ENCODE measurements at places on chromosomes 16 and 17.

DNA sequence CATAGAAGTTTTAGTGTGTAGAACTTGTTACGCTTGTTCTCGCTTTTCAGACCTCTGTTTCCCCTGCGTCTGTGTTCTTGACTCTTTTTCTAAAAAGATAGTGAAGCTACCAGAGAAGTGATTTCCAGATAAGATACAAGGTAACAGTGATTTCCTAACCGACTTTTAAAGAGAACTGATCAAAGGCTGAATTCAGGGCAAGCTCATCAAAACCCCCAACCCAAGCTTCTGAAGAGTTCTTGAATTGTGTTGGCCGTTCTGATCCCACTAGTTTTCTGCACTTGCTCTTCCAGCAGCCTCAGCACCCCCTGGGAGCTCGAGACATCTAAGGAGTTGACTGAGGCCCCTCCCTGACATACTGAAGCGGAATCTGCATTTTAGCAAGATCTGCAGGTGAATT is 12.7 kb upstream of the NSMCE1 start:
- no peak for DNase-seq

- DNase-seq = no peak
Measured at GRCh38 chr16:55941552-55941951, 66.4 kb upstream of the CES5A start.

- no peak for DNase-seq
Measured at GRCh38 chr17:2157675-2158395, 102.9 kb downstream of the HIC1 start.

DNA sequence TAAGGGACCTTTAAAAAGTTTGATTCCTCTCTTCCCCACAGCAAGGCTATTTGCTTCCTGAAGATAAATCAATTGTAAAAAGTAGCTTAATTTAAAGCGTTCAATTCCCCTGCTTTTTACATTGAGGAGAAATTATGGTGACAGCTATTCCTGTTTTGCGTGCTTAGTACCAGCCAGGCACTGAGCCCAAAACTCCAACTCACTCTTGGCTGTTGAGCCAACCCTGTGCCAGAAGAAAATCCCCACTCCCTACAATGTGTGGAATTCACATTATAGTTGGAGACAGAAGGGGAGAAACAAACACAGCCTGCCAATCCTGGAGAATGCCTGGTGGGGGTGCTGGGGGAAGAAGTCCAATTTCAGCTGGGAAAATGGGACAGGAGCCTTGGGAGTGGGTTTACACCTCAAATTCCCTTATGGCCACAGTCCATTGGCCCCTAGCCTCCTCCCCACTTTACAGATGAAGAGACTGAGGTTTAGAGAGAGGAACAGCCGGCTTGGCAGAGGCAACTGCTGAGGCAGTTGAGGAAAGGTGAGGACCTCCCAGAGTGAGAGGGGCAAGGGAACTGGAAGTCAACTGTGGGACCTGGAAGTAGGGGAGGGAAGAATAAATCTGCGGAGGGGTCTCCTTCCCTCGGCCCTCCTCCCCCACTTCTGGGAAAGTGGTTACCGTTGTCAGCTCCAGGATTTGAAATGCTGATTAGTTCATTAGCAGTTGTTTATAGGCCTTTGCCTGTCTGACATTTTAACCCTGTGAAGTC is 26.1 kb downstream of the CDH1 start:
- DNase-seq = no peak

DNA sequence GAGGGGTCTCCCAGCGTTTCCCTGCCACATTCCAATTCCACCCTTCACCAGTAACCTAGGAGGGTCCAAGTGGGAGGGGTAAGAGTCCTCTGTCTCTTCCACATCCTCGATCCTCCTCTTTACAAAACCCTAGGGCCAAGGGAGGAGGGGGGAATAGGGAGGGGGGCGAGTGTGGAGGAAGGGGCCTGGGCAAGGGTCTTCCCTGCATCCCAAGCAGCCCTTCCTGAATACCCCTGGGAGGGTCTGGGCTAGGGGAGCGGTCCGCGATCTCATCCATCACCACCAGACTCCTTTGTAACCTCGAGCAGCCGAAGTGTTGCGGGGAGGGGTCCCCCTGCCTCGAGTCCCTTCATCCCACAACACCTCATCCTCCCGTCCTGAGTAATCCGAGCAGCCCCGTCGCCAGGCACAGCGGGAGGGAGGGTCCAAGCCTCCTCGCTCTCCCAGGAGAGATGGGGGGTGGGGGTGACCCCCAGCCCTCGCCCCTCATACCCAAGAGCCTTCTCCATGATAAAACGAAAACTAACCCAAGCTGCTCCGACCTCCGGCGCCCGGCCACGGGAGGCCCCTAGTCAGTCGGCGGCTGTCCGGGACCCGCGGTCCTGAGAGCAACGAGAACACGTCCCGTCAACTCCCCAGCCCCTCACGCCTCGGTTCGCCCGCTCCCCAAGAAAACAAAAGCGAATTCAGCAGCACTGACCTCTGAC is 502 bp downstream of the SMPD3 start:
- no peak for DNase-seq

- DNase-seq = no peak
Measured at GRCh38 chr17:19411631-19412030, 599 bp downstream of the RNF112 start.

DNA sequence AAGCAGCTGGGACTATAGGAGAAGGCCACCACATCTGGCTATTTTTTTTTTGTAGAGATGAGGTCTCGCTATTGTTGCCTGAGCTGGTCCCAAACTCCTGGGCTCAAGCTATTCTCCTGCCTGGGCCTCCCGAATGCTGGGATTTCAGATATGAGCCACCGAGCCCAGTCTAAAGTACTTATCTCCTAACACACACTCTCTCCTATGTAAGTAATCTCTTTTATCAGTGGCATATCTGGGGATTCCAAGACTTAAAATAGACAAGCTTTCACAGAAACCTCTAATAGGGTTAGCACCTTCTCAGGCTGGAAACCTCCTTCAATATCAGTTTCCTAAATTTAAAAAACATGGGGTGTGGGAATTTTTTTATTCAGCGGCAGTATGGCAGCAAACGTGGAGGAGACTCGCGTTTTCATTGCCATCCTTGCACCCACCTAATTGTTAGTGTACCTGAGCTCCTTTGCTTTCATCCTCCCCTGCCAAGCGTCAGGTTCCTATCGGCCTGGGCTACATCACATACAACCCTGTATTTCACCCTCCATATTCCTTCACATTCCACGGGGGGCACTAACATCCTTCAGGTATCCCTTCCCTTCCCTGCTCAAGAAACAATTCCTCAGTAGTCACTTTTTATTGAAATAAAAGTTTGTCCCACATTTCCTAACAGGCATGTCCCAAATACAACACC is 1.1 kb downstream of the EZH1 start:
- DNase-seq = no peak

DNA sequence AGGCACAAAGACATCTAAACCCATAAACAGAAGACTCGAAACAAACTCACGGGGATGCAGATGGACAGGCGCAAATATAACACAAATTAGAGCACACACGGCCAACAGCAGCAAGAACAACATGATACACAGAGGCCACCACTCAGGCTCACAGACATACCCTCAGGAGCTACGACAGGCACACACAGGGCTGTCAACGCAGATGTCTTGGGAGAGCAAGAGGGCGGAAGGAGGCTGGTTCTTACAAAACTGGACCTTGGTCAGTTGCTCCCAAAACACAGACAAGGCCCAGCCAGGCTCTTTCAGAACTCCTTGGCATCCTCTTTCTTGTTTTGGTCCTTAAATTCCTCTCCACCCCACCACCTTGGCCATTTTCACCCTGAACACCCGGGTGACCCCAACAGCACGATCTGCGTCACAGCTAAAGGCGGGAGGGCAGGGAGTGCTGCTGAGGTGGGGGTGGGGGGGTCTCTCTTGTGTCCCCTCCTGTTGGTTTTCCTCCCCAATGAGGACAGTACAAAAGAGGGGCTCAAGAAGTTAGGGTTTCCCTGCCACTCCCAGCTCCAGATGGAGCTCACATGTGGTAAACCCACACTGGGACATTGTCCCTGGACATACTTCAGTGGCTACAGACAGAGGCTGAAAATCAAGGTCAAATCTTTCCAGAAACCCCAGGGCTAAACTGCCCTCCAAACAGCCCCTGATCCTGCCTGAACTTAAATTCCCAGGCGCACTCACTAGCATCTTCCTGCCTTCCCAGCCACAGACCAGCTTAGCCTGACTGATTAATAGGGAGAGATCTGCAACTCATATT is 221.3 kb downstream of the C16orf78 start:
- DNase-seq = no peak

DNA sequence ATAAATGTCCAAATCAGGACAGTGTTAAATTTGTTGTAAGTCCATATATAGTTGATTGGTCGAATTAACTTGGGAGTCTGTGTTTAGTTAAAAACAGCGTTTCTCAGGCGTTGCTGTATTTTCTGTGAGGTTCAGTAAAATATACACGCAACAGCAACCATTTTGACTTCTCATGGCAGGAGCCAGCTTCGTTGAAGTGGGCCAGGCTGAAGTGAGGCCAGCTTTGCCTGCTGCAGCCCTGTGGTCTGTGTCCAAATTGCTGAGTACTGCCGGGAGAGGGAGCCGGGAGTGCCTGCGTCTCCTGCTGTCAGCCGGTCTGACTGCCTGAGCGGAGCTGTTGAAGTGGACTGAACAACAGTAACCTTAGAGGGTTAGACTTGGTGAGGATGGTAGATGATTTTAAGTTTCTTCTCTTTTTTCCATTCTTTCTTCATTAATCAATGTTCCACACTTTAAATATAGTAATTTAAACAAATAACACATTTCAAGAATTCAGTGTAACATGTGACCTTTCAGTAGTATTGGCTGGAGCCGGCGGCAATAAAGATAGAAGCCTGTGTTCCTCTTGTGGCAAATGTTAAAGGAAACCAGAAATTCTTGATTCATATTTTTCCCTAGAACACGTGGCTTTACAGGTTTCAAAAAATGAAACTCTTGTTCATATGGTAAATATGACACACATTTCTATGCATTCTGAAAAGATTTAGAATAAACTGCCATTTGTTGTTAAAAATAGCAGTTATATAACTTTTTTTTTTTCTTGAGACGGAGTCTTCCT is 37.0 kb upstream of the ZNF750 start:
- no peak for DNase-seq

DNA sequence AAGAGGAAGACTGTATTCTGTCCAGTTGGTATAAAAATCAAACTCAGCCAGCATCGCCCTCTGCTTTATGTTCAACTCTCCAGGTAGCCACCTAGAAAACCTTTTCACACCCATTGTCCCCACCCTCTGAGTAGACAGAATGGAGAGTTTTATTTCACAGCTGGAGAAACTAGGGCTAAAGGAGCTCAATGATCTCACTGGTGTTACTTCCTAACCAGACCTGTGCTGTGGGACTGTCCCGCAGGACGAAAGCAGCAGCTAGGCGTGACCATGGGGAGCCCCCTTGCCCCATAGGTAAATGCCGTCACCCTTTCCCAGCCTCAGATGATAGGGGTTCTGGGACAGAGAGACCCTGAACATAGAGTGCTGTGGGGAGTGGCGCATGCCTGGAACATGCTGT is 67.7 kb downstream of the CYLD start:
- DNase-seq = no peak

GRCh38 chr17:50146927-50147665 is 3.4 kb downstream of the PPP1R9B start:
- no peak for DNase-seq

DNA sequence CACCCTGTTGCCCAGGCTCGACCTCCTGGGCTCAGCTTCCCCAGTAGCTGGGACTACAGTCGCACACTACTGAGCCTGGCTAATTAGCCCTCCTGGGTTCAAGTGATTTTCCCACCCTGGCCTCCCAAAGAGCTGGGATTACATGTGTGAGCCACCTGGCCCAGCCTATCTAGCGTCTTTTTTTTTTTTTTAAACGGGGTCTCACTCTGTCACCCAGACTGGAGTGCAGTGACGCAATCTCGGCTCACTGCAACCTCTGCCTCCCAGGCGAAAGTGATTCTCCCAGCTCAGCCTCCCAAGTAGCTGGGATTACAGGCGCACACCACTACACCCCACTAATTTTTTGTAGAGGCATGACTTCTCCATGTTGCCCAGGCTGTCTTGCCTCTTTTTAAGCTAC is 33.3 kb downstream of the GLG1 start:
- DNase-seq = no peak

- DNase-seq = no peak
Measured at GRCh38 chr17:40828454-40829044, 6.1 kb upstream of the KRT10 start.

- no peak for DNase-seq
Measured at GRCh38 chr17:40540448-40540847, 24.8 kb downstream of the CCR7 start.

DNA sequence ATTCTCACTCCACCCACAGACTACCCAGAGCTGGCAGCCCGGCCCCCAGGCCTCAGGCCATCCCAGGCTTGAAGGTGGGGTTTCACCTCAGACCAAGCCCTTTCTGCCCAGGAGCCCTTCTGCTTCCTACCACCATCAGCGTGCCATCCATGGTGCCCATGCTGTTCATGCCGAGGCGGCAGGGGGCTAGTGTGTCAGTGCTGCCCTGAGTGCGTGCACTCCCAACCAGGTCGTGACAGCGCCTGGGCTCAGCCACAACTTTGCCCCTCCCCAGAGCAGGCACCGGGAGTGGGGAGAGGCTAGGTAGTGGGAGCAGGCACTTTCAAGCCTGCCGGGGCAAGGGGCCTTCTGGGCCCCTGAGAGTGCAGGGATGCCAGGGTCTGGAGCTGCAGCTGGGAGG is 8.5 kb downstream of the B3GNT9 start:
- DNase-seq = no peak

DNA sequence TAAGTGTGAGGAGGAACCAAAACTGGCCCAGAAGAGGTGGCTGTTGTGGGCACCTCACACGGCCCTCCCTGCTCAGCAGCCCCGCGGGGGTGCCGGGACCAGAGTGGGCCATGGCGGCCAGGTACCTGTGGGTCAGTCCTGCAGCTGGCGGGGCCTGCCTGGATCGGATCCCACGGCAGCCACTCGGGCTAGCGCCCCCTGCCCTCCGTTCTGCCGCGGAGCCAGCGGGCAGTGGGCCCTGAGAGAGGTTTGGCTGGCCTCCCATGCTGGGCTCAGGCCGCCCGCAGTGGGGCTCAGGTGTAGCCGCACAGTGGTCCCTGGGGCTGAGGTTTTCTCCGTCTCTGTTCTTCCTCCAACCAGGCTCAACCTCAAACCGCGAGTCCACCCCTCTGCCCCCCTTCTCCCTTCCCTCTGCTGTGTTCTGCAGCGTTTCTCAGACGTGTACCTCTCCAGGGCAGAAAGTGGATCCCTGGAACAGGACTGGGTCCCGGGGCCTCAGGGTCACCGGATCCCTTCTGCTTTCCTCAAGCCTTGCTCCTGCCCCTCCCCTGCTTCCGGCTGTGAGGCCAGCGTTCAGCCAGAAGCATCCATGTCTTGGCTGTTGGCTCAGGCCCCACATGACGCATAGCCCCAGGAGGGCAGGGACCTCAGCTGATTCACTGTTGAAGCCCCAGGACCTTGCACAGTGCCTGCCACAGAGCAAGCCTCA is 28.6 kb upstream of the ITGA3 start:
- no peak for DNase-seq

DNA sequence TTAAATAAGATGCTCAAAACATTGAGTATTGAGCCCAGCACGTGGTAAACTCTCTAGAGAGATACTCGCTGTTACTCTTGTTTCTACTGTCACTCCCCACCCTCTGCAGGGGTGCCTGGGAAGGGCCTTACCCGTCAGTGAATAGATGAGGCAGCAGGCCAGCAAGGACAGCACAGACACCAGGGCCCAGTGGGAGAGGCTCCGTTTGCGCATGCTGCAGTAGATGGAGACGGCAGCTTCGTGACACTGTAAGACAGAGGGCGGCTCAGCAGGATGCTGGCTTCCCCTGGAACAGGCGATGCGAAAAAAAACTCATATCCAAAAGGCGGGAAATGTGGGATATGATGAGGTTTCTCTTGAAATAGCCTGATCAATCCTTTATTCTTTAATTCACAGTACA is 20.0 kb downstream of the SLC38A8 start:
- no peak for DNase-seq

GRCh38 chr17:67040652-67041051 is 3.7 kb upstream of the CACNG1 start:
- DNase-seq = no peak

GRCh38 chr17:46943218-46943500 is 20.2 kb downstream of the GOSR2 start:
- no peak for DNase-seq

Measured in NCI-H1417 treated with DMSO at 0.1 percent for 48 hours (cell line).